ENCODE measurements at places on chromosomes 11 and 22.

DNA sequence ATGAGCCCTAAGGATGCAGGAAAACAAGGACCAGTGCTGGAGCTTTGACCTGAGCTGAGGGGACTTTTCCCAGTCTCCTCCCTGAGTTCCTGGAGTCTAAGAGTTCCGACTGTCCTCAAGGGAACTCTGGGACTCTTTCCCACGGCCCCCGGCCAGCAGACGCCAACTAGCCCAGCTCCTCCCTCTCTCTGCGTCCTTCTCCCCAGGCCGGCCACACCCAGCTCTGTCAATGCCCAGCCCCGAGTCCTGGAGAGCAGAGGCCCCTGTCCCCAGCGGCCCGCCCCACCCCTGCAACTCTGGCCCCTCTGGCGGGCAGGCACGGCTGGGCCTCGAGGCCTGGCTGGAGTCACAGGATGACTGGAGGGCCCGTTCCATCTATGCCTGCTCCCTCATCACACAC is 29.8 kb downstream of the NECTIN1 start:
- H3K4me3 ChIP-seq, result no peak overlapping the region
- no peaks in the 10 kb centered on the region for H3K4me1 ChIP-seq
- no peaks in the 10 kb centered on the region for H3K36me3 ChIP-seq

DNA sequence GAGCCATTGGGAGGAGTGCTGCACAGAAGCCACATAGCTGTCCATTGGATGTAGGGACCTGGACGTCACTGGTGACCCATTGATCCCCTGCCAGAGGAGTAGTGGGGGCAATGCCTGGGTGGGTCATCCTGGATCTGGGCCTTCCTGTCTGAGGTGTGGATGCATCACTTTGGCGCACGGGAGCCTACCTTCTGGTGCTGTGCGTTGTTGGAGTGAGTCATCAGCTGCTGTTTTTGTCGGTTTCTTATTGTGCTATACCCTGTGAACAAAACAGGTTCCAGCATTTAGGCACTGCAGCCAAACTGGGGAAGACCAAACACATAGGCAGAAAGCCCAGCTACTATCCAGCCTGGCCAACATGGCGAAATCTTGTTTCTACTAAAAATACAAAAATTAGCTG is 3.2 kb downstream of the TAF6L start:
- H3K36me3 ChIP-seq, result peaks cover 41% of the 10 kb centered on the region
- no peak overlapping the region for H3K27ac ChIP-seq
- H3K27me3 ChIP-seq, result no peaks in the 10 kb centered on the region
- no peak overlapping the region for H3K4me3 ChIP-seq
- H3K4me1 ChIP-seq, result peaks cover 12% of the 10 kb centered on the region
- DNase-seq, result no peak

DNA sequence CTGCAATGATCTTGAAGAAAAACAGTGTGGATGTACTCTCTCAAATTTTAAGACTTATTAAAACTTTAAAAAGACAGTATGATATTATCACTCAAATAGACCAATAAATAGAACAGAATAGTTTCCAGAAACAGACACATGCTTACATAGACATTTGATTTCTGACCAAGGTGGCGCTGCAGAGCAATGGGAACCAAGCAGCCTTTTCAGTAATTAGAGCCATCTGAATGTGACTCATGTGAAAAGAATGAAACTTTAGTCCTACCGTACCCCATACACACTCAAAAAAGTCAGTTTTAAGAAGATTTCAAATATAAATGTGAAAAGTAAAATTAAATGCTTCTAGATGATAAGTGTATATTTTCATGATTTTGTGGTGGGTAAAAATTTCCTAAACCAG is 74.2 kb upstream of the MS4A8 start:
- no peaks in the 10 kb centered on the region for H3K27me3 ChIP-seq
- DNase-seq, result no peak
- H3K36me3 ChIP-seq, result no peaks in the 10 kb centered on the region
- no peak overlapping the region for H3K27ac ChIP-seq

DNA sequence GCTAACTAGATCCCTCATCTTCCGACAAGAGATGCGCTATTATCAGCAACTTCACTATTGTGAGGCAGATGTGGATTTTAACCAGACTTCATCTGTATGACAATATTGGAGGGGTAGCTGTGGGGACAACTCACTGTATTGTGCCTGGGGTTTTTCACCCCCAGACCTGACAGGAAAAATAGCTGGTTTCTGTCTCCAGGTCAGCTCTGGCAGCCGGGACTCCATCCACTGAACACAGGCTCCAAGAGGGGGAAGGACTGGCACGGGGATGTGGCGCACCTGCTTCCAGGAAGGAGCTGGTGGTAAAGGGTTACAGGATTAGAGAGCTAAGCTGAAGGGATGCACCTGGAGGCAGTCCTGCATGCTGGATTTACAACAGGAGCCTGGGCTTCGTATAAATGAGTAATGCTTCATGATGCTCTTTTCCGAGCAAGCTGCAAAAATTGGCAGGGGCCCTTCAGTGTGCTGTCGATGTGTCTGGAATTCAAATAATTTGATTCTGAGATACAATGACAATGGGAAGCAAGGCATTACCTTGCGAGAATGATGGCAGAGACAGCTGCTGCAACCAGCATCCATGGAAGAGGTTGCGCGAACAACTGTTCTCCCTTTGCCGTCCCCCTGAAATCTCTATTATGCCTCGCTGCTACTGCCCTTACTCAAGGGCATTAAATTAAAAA is 49.5 kb downstream of the LMO2 start:
- no peaks in the 10 kb centered on the region for H3K36me3 ChIP-seq
- no peaks in the 10 kb centered on the region for H3K27me3 ChIP-seq
- DNase-seq, result no peak

DNA sequence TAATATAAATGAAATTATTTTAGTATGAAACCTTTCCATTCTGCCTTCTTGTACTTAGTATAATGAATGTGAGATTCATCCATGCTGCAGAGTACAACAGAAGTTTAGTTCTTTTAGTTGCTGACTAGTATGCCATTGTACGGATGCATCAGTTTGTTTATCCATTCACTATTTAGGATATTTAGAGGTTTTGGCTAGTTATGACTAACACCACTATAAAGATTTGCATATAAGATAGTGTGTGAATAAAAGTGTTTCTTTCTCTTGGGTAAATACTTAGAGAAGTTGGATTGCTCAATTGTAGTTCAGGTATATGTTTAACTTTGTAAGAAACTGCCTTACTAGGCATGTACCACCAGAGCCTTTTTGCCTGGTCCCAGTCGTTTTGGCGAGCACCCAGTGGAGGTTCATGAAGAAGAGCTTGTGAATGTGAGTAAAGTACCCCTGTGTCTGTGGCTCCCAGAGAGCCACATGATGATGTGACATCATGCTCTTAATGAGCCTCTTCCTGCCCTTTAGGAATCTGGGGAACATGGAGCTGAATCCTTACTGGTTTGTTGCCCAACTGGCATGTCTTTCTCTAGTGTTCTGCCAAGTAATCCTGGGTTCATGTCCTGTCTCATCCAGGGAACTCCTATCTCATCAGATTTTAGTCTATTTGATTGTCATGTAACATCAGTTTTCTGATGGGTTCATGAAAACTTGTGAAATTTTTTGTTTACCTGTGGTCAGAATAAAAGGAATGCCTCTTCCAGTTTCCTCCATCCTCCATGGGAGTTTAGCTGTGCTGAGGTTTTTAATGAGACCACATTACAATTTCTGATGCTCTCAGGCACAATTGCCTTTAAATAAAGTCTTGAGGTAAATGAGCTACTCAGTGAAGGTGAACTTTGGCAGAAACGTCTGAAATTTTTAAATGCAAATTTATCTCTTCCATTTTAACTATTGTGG is 234.8 kb downstream of the CASP12 start:
- H3K4me1 ChIP-seq, result no peaks in the 10 kb centered on the region
- no peak overlapping the region for H3K27ac ChIP-seq
- no peaks in the 10 kb centered on the region for H3K27me3 ChIP-seq
- H3K36me3 ChIP-seq, result no peaks in the 10 kb centered on the region

- DNase-seq, result peak; percentile 77
- H3K4me1 ChIP-seq, result no peaks in the 10 kb centered on the region
- no peak overlapping the region for H3K4me3 ChIP-seq
- H3K27me3 ChIP-seq, result no peaks in the 10 kb centered on the region
- peak overlapping the region; percentile 70 for H3K27ac ChIP-seq
Observed at GRCh38 chr11:36411202-36411640, 98.9 kb downstream of the TRAF6 start.

- H3K27ac ChIP-seq, result no peak overlapping the region
- no peaks in the 10 kb centered on the region for H3K36me3 ChIP-seq
- no peak overlapping the region for H3K4me3 ChIP-seq
- DNase-seq, result no peak
- no peaks in the 10 kb centered on the region for H3K4me1 ChIP-seq
Observed at GRCh38 chr22:22071455-22071854, 88.9 kb upstream of the TOP3B start.

- DNase-seq, result peak; percentile 49
- peak overlapping the region; percentile 34 for H3K27ac ChIP-seq
- H3K4me3 ChIP-seq, result no peak overlapping the region
- no peaks in the 10 kb centered on the region for H3K27me3 ChIP-seq
- H3K4me1 ChIP-seq, result no peaks in the 10 kb centered on the region
- H3K36me3 ChIP-seq, result no peaks in the 10 kb centered on the region
Observed at GRCh38 chr11:96168623-96169022, 174.4 kb downstream of the MAML2 start.

GRCh38 chr11:132187814-132188213 is 817.4 kb downstream of the NTM start:
- H3K36me3 ChIP-seq, result no peaks in the 10 kb centered on the region
- H3K4me3 ChIP-seq, result no peak overlapping the region
- no peaks in the 10 kb centered on the region for H3K27me3 ChIP-seq
- no peak for DNase-seq
- no peak overlapping the region for H3K27ac ChIP-seq
- H3K4me1 ChIP-seq, result no peaks in the 10 kb centered on the region

DNA sequence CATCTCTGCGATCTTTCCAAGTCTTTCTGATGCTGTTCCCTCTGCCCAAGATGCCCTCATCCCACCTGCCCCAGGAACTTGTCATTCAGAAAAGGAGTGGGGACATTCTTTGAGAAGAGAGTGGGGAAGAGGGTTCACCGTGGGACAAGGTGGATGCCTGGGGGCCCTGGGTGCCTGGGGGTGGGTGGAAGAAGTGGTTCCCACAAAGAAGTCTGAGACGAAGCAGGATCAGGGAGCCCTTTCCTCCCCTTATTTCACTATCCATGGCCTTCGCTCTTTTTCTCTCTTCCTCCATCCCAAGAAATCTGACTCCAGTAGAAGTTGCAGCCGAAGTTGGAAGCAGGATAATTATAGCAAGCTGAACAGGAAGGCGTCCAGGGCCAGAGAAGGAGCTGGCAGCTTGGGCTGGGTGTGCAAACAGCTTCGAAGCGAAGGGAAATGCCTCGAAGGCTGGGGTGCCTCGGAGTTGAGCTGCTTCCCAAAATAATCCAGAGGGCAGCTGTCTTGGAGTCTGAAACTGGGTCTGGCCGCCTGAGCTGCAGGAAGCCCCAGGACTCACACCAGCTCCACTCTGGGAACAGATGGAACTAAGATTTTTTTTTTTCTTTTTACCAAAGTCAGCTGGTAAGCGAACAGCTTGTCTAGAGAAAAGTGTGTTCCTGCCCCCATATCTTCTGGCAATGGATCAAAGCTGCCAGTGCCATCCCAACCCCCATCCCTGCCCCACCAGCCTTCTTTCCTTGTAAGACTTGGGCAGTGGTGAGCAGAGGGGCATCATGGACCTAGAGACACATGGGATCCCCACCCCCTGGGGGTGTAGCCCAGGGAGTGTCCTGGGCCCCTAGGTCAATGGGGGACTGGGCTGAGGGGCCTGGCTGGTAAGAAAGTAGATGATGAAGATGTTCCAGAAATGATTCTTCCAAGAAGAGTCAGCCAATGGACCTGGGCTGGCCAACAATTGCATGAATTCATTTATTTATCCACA is 31.5 kb downstream of the PARVG start:
- no peaks in the 10 kb centered on the region for H3K27me3 ChIP-seq
- DNase-seq, result no peak
- H3K27ac ChIP-seq, result no peak overlapping the region

- peak overlapping the region; percentile 34 for H3K4me3 ChIP-seq
- H3K27me3 ChIP-seq, result no peaks in the 10 kb centered on the region
- peaks cover 18% of the 10 kb centered on the region for H3K4me1 ChIP-seq
- DNase-seq, result no peak
- H3K36me3 ChIP-seq, result no peaks in the 10 kb centered on the region
- H3K27ac ChIP-seq, result peak overlapping the region; percentile 63
Observed at GRCh38 chr11:104918113-104918824, 20.0 kb upstream of the CASP12 start.
